Pulmonary artery endothelial cell (primary cell): ENCODE measurements at places on chromosomes 2 and 18. TPM values are rescaled to one million over a fixed set of nuclear protein-coding genes. Genes with fewer than 3 reads are reported as not detected.
A peak's percentile ranks its signal among the peaks of the same experiment; 100 is the strongest.

The GTF3C2 gene
- total RNA-seq, result 24.5 and 26.9 TPM in 2 replicates

The CHRNA1 gene
- 0.11 and 0.73 TPM in 2 replicates for total RNA-seq

The GPR155 gene
- total RNA-seq, result 1.9 and 2.3 TPM in 2 replicates

The C2orf81 gene
- 0.13 and 0.28 TPM in 2 replicates for total RNA-seq

The CAPN14 gene
- 0.07 TPM in 1 of 2 replicates, not detected in the other for total RNA-seq

The TFPI gene
- 243 and 305 TPM in 2 replicates for total RNA-seq

The CRYBA2 gene
- not detected in 2 replicates for total RNA-seq

The TUBA4B gene
- total RNA-seq, result not detected in 2 replicates

The MAT2A gene
- total RNA-seq, result 161 and 214 TPM in 2 replicates

The C2orf15 gene
- 0.07 and 0.28 TPM in 2 replicates for total RNA-seq

The ANKRD39 gene
- total RNA-seq, result 8.0 and 9.8 TPM in 2 replicates

The G6PC2 gene
- not detected in 2 replicates for total RNA-seq

The KANSL1L gene
- 8.1 and 14.6 TPM in 2 replicates for total RNA-seq

- no peak for DNase-seq
These were observed 2115.3 kb upstream of the PIK3C3 start for GRCh38 chr18:39839782-39840181.

GRCh38 chr2:11248-11941 lies 34.9 kb downstream of the FAM110C start:
- DNase-seq, result no peak

DNA sequence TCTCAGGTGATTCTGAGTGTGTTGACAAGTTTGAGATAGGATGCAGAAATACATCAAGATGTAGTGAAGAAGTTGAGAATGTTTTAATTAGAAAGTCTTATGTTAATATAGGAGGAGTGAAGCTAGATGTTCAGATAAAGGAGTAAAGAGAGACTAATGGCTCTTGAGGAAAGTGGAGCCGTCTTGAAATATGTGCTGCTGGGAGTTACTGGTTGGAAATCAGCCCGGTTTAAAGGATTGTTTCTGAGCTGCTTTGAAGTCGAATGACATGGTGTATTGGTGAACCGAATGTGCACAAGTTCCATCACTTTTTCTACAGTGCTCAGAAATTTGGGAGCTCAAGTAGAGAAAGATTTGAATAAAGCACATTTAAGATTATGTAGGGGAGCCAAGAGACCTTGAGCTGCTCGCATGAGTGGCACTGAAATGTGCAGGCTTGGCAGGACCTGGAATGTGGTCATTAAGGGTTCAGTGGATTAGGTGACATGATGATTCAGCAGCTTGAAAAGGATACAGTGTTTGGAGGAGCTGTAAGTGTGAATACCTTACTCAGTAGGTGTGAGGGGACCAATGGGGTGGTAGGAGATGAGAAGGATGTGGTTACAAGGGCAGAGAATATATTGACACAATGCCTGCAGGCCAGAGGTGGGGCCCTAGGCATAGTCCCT lies 68.6 kb downstream of the CAB39 start:
- no peak for DNase-seq

DNA sequence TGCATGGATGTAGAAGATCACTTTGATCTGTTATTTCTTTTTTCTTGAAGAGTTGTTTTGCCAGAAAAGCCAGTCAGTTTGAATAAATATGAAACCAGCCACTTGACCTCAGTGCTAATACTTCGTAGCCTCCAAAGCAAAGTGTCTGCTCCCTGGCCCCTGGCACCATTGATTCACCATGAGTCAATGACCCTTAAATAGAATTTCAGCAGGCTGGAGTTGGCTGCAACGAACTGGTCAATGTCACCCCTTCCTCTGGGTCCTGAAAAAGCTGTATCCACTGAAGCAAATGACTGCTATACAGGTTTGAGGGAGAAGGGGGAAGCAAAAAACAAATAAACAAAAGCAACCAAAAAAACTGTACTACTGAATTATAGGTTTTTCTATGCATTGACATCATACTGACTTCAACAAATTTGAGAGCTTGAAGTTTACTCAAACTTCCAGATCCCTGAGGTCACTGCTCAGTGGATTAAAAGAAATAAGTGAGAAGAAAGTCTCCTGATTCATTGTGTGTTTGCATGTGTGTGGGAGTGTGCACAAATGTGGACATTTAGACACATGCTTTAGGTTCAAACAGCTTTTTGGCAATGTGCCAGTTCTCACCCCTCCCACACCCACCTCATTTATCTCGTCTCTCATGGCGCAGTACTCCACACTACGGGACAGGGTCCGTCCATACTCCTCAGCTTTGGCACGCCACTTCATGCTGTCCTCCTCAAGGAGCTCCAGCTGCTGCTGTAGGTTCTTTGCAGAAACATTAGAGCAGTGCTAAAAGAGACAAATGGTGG lies 58.1 kb upstream of the TTN start:
- DNase-seq, result no peak

DNA sequence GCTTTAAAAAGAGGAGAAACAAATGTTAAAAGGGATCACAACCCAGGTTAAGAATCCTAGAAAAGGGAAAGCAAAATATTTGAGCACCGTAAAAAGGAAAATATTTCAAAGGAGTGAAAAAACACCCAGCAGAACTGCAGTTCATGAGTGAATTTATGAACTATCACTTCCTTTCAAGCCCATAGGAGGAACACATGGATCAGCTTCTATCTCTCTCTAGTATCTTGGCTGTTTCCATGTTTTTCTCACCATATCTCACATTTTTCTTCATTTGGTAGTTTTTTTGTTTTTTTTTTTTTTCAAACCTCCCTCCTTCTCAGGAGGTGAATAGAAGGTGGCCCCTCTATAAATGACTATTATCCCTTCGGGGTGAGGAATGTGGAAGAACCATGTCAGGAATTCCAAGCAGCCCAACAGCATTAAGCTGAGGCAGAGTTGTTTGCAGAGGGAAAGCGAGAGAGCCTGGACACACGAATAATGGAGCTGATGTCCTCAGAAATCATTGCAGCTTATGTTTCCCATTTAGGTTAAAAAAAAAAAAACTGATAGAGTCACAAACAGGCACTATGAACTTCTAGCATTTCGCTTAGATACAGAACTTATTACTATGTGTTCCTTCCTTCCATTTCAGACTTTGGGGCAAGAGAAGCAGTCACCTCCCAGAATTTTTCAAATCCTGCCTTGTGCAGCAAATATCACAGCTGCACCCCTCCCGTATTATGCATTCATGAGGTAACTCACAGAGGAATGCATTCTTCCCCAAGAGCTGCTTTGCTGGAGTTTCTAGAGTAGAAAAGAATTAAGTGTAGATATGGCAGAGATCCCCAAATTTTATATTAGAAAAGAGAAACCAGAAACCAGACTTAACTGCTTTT lies 315.6 kb downstream of the IRS1 start:
- no peak for DNase-seq

GRCh38 chr18:21257386-21257785 lies 15.4 kb downstream of the GREB1L start:
- no peak for DNase-seq

DNA sequence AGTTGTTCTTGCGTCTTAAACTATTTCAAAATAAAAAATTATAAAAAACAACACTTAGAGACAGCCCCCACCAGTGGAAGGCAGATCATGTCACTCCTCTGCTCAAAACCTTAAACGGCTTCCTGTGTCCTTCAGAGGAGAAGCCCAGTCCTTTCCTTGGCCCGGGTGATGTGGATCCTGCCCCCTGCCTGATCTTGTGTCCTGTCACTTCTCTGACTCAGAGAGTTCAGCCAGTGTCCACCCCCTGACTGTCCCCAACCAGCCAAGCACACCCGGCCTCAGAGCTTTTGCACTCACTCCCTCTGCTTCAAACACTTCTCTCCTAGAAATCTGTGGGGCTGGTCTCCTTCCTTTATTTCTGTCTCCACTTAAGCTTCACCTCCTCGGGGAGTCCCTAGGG lies 35.4 kb downstream of the TOGARAM2 start:
- DNase-seq, result no peak

GRCh38 chr2:190599546-190600220 lies 49.2 kb upstream of the NAB1 start:
- no peak for DNase-seq

DNA sequence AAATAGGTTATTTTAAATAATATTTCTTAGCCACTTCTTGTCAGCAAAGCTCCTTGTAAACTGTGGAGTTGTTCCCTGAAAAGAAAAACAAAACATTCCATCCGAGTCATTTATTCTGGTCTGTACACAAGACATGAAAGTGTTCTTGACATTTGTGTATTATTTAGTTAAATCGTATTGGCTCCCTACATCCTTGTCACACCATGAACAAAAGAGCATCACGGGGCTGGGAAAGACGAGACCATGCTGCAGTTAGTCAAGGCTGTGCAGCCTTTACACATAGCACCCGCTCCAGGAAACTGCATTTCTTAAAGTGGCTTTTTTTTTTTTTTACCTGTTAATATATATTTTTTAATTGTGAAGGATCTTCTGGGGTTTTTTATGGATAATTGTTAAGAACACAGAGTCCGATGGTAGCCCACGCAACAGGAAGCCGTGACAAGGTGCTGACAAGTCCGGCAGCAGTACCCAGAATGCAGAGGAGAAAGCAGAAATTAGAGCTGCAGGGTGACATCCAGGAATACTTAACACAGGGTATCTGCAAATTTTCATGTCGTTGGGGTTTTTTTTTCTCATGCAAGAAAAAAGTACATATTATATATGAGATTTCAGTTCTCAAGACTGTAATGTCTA lies 588.4 kb downstream of the ARHGAP15 start:
- DNase-seq, result no peak

DNA sequence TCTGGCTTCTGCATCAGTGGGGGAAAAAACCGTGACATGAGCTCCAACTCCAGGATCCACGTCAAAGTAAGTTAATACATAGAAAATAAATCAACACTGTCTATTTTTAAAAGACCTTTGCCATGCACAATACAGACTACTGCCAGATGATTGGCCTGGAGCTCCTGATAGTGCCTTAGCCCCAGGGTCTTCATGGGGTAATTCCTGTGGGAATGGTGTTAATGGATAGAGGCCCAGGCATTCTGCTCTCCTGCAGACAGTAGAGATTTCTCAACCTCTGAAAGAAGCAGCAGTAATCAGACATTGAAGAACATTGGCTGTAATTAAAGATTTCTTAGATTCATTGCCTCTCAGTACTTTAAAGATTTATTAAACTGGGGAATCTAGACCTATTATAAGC lies 4.3 kb upstream of the PLCL1 start:
- DNase-seq, result no peak

- DNase-seq, result no peak
These were observed 42.6 kb downstream of the MAPK4 start for GRCh38 chr18:50602466-50602865.

GRCh38 chr2:126766969-126767296 lies 111.0 kb downstream of the GYPC start:
- no peak for DNase-seq

DNA sequence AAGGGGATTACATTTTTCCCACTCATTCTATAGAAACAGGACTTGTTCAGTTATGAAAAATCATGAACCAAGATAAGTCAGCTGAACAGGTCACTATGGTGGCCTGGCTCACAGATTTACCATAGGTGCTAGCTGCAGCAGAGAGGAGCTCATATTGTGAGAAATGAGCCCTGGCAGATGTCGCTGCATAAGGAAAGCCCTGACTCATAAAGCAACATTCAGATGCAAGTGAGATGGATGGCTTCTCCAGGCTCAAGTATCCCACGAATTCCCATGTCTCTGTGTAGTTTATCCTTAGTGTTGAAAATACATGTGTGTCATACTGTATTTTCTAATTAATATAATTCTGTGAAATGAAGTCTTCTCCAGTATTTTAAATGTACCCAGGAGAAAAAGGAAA lies 115.0 kb upstream of the LHCGR start:
- DNase-seq, result no peak

GRCh38 chr2:170070778-170071177 lies 107.2 kb upstream of the MYO3B start:
- DNase-seq, result no peak

GRCh38 chr2:190947711-190948251 lies 66.2 kb downstream of the STAT1 start:
- DNase-seq, result no peak

DNA sequence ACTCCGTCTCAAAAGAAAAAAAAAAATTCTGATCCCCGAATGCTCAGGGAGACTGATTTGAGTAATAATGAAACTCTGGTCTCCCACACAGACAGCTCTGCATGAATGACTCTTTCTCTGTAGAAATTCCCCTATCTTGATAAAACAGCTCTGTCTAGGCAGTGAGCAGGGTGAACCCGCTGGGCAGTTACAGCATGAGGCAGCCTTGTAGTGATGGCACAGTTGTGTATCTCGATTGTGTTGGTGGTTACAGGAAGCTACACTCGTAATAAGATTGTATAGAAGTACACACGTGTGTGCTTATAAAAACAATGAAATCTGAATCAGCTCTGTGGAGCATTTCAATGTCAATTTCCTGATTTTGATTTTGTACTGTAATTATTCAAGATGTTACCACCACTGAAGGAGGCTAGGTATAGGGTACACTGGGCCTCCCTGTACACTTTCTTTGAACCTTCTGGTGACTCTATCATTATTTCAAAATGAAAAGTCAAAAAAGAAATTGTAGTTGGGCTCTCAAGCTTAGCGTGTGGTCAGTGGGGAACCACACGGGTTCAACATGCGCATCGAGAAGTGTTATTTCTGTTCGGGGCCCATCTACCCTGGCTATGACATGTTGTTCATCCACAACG lies 34.9 kb upstream of the ATP8B1 start:
- peak; percentile 76 for DNase-seq

DNA sequence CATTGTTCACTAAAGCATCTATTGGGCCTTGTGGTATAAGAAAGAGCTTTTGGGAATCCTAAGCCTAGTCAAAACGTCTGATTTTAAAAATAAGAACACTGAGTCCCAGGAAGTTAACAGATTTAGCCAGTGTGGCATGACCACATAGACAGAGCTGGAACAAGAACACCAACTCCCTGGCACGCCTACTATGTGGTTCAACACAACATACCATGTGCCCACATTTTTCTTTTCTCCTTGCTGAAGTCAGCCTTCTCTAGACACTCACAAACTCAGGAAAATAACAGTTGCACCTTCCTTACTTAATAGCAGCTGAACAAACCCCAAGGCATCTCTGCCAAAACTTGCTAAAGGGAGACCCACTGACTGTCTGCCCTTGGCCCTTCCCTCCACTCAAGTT lies 124.8 kb downstream of the C1D start:
- no peak for DNase-seq

- DNase-seq, result no peak
These were observed 68.9 kb downstream of the DOCK10 start for GRCh38 chr2:224973112-224974016.

DNA sequence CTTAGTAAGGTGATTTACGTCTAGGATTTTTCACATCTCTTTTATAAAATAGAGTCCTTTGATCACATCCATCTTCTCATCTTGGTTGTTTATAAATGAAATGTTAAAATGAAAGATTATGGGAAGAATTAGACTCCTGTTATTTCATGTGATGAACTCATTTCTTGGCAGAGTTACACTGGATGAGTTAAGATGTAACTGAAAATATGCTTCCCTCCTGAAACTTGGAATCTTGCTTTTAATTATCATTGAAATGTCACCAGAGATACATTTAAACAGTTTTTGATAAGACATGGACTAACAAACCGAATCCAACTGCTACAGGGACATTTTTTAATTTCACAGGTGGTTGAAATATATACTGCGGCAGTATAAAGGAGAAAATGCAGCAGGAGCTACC lies 274.0 kb downstream of the DLGAP1 start:
- DNase-seq, result no peak

GRCh38 chr2:151862700-151863099 lies 34.5 kb upstream of the ARL5A start:
- DNase-seq, result no peak

- DNase-seq, result no peak
These were observed 47.4 kb downstream of the NTSR2 start for GRCh38 chr2:11622611-11623010.

GRCh38 chr18:1412655-1413322 lies 508.1 kb downstream of the ADCYAP1 start:
- no peak for DNase-seq

- no peak for DNase-seq
These were observed 33.1 kb downstream of the SS18 start for GRCh38 chr18:26057344-26057773.
